Sigmoid colon (tissue), 7 donors: ENCODE measurements at places on chromosomes 7 and 10. TPM values are rescaled to one million over a fixed set of nuclear protein-coding genes. Genes with fewer than 3 reads are reported as not detected.
A peak's percentile ranks its signal among the peaks of the same experiment; 100 is the strongest.

PAX2 gene
- not detected for total RNA-seq

COL13A1 gene
- 4.4 TPM for total RNA-seq

TEX36 gene
- total RNA-seq = not detected

CALHM1 gene
- total RNA-seq = not detected

MKI67 gene
- total RNA-seq = 0.49 TPM

ACTR3C gene
- 8.4 TPM for total RNA-seq

HHEX gene
- total RNA-seq = 6.1 TPM

PRPS1L1 gene
- total RNA-seq = not detected

FEZF1 gene
- not detected for total RNA-seq

CYP3A4 gene
- not detected for total RNA-seq

- no peak for DNase-seq
Measured at GRCh38 chr7:20394284-20394683, 63.6 kb downstream of the ITGB8 start.

DNA sequence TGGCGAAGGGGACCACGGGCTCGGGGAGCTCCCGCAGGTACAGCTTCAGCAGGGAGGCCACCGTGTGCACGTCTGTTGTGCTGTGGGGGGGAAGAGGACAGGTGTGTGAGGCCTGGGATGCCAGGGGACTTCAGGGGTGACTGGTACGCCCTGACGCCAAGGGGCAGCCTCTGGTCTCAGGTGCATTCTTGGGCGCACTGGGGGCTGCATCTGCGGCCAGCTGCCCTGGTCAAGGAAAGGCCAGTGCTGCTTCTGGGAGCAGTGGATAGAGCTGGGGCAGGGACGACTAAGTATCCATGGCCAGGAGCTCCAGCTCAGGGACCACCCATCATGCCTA, 148.5 kb downstream of the MAPK8 start:
- DNase-seq = no peak

DNA sequence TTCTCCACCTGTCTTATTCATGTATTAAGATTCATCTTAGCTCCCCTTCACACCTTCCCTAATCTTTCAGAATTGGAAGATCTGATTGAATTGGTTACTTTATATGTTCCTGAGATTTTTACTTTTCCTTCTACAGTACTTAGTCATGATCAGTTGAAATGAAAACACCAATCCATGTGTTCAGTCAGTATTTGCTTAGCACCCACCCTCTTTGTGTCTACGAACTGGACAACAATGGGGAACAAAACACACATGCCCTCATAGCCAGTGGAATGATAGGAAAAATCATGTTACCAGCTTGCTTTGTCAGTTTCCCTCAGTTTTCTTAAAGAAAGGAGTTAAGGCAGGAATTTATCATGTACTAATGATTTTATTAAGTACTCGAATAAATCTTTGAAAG, 2.0 kb downstream of the MASTL start:
- DNase-seq = no peak

DNA sequence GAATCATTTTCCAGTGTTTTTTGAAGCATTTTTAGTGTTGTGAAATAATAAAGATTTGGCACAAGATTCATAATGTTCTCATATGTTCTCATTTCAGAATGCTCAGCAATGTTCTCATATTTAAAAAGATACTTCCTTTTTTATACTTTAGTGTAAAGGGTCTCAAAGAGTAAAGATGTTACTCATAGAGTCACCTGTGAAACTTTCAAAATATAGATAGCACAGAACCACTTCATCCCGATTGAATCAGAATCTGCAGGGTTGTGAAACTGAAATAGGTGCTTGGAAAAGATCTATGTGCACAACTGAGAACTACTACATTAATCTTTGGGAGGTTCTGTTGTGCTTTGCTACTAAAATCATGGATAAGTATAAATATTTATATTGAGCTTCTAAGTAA, 144.7 kb downstream of the MDFIC start:
- no peak for DNase-seq

- peak; percentile 76 for DNase-seq
Measured at GRCh38 chr7:28533731-28534531, 121.6 kb downstream of the CREB5 start.

DNA sequence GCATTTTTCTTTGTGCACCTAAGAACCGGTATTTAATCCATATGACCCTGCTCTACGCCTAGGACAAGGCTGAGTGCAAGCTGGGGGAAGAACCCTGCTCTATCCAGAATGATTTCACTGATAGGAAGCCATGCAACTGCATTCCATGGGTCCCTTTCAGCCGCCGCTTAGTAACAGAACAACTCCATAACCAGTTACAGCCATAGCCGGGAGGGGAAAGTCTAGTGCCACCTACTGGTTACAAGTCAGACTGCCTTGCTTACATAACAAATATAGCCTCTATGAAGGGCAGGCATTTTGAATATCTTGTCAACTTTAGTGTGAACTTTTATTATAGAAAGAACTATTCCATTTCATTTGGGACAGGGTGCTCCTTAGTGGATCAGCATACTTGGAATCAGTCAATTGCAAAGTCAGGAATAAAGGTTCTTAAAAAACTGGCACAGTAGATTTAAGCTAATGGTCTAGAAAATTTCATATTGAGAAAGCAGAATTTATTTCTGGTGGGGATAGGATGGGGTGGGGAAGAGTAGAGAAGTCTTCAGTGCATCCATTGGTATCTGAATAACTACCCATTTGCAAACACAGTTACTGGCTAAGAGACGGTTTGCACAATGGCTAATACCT, 521.7 kb downstream of the ADRA2A start:
- DNase-seq = peak; percentile 69

- no peak for DNase-seq
Measured at GRCh38 chr7:30852744-30853288, 58.8 kb upstream of the AQP1 start.

GRCh38 chr10:3896161-3896560, 111.2 kb upstream of the KLF6 start:
- DNase-seq = no peak

- DNase-seq = no peak
Measured at GRCh38 chr10:127196282-127197153, at the start of gene INSYN2A. TSS of gene INSYN2A (minus strand) at chr10:127196591. CDS start at chr10:127176395, 20,196 bp downstream.

DNA sequence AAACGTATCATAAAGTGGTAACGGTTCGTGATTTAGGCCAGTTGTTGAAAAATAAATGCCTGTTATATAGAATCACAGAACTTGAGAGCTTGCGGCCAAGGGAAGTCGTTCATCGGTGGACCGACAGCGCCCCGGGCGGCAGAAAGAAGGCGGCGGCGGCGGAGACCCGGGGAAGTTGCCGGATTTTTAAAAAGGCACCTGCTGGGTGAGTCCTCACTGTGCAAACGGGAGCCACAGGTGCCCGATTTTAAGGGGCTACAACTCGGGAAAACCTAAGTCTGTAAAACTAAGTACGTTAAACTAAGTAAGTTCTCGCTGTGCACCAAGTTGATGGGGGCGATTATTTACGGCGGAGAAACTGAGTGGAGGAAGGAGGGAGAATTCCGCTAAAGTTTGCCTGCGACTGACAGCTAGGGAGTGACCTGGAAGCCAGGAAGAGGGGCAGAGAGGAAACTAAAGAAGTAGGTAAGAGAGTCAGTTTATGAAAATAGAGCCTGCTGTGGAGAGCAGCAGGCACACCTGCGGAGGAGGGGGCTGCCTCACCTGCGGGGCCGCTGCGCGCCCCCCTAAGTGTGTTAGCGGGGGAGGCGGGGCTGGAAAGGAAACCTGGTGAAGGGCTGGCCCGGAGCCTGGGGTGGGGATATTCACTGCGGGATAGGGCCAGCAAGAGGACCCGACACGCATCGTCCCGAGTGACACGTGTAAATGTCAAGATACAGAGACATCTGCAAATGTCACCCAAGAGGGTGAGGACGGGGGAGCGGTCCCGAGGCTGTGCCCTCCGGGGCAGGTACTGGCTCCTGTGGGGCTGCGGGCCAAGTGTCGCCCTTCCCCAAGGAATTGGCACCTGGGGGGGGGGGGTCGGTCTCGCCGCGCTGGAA, 996 bp downstream of the ADAM12 start:
- peak; percentile 74 for DNase-seq

GRCh38 chr10:126421756-126422256, 33.5 kb upstream of the ADAM12 start:
- no peak for DNase-seq

DNA sequence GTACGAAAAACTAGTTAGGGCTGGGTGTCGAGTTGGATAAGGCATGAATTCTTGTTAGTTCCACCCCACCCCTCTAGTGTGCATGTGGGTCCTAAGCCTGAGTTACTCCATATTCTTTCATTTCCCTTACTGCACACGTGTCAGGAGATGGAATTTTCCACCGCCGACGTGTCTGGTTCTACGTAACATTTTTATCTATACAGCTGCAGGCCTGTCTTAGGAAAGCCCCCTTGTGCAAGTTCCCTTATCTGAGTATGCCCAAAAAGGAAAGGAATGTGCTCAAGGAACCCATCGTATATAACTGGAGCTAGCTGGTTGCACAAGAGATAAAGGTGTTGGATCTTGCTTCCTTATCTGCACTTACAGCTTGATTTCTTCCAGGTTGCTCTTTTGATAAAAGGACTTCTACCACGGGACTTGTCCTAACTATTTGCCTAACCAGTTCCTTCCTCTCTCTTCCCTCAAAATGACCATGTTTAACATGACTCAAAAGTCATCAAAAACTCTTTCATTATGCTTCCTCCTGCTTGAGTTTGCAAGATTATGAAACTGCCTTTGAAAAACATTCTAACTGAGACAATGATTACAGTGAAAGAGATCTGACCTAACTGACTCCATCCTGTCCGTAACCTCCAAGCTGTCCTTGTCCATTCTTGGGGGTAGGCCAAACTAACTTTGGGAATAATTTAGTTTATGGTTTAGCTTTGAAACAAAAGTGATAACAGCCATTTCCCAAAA, 181.4 kb downstream of the AKR1D1 start:
- no peak for DNase-seq

DNA sequence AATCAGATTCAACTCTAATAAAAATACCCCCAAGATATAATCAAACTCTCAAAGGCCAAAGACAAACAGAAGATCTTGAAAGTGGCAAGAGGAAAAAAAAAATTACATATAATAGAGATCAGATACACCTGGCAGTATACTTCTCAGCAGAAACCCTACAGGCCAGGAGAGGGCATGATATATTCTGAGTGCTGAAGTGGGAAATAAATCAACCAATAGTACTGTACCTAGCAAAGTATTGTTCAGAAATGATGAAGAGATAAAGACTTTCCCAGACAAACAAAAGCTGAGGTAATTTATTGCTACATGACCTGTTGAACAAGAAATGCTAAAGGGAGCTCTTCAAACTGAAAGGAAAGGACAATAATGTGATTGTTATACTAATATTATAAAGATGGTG, 291.9 kb downstream of the SH2D4B start:
- DNase-seq = no peak

DNA sequence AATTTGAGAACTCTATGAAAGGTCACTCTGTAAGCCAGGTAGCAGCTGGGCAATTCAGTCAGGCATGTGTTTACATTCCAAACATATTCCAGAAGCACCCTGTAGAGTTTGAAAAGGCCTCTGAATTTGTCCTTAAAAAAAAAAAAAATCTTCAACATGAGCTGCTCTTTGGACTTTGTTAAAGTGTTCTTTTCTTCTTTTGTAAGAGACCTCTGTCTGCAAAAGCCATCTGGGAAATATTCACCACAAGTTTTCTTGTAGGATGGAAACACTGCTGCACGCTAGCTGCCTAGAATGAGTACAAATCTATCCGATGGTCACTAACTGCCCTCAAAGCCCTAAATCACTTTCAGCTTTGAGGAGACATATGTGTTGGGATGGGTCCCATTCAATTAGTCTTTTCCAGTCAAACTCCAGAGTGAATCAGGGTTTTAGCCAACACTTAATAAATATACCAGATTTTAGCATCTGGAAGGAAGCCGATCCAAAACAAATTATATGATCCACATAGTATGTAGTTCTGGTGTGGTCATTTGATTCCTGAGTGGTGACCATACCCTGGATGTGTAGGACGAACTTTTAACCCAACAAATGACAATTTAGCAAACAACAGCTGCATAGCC, 85.9 kb downstream of the CD36 start:
- DNase-seq = no peak

- DNase-seq = no peak
Measured at GRCh38 chr10:13959443-13960359, 371.0 kb downstream of the FRMD4A start.

- no peak for DNase-seq
Measured at GRCh38 chr10:113866551-113867394, 12.3 kb downstream of the NHLRC2 start.

- no peak for DNase-seq
Measured at GRCh38 chr7:158975526-158976467, 119.4 kb downstream of the DYNC2I1 start.

- DNase-seq = peak; percentile 51
Measured at GRCh38 chr10:128086003-128086863, 40.0 kb downstream of the MKI67 start.

DNA sequence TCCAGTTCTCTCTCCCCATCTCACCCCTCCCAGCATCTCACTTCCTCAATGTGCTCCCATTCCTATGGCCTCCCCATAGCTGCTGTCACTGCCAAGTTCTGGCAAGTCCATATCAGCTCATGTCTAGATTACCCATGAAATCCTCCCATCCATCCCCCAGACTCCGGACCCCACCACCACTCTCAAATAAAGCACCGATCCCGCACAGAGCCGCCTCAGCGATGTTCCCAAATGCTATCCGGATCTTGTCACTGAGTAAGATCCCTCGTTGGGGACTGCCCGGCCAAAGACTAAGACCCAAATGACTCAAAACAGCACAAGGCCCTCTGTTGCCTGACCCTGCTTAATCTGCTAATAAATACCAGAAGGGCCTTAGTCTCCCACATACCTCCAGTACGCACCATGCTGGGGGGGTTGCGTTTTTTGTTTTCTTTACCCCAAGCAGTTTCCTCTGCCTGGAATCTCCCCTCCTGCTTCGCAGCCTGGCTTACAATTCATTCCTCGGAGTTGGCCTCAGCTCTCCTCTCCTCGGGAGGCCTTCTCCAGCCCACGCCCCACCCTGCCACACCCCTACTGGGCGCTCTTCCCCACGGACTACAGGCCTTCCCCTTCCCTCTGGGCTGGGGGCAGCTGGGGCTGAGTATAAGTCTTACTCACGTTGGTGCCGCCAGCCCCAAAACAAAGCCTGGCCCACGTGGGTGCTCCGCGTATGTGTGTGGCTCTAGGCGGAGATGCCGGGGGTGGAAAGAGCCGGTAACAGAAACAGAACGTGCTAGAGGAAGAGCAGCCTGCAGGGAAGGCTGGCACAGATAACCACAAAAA, 1.8 kb upstream of the DUSP5 start:
- DNase-seq = peak; percentile 76

DNA sequence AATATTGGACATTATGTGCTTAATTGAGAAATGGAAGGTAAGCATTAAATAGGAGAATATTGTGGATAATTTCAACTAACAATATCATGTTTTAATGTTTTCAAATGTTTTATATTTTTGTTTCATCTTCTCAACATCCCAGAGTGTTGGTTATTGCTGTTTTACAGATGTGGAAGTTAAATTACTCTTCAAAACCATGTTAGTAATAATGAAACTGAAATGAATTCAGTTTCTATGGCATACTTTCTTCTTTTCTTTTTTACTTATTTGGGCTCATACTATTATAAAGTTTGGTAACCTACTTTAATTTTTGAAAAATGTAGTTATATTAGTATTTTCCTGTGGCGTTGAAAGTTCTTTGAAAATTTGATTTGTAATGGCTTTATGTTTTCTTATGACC, 4.2 kb downstream of the GLRX3 start:
- no peak for DNase-seq
